Dorsolateral prefrontal cortex (tissue), 122 donors: ENCODE measurements at places on chromosomes 6 and 20.

GRCh38 chr20:10228330-10228729, 9.7 kb downstream of the SNAP25 start:
- no peak for DNase-seq

GRCh38 chr6:20117474-20117873, 94.8 kb downstream of the MBOAT1 start:
- DNase-seq: no peak

GRCh38 chr6:150072201-150072600, 3.3 kb upstream of the ULBP3 start:
- DNase-seq: no peak

DNA sequence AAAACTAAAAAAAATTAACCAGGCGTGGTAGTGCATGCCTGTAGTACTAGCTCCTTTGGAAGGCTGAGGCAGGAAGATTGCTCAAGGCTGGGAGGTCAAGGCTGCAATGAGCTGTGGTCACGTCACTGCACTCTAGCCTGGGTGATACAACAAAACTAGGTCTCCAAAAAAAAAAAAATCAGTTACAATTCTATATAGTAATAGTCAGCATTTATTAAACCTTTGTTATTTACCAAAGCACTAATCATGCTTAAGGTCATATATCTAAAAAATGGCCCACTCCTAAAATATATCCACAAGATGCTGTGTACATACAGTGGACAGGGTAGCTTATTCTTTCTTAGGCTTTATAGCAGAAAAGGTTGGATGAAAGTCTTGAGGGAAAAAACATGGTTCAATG, 152.4 kb downstream of the TFAP2A start:
- DNase-seq: no peak

DNA sequence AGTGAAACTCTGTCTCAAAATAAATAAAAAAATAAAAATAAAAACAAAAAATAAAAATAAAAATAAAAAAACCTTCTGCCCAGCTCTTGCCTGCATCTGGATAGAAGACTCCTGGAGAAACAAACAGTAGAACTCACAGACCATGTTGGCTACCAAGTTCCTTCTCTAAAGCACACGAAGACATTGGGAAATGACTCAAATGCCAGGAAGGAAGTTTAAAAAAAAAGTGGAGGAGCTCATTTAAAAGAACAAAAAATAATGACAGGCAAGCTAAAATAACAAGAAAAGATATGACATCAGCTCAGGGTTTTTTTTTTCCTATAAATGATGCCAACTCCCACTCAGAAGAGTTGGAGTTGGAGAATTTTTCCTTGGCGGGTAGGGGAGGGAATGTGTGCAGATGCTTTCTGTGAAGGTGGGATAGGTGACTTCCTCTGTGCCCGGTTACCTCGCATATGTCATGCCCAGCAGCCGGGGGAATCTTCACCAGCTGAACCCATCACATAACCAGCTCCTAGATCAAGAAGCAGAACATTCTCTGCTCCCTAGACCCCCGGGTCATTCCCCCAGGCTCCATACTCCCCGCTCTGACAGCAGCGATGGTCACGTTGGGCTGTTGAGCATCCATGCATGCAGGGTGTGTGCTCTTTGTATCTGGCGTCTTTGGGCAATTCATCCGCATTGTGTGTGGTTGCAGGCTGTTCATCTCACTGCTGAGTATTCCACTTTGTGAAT, 17.3 kb upstream of the CD93 start:
- DNase-seq: no peak

GRCh38 chr6:13125841-13126240, 202.5 kb downstream of the TBC1D7 start:
- DNase-seq: no peak

- DNase-seq: no peak
Measured at GRCh38 chr6:133542056-133542821, 301.1 kb downstream of the EYA4 start.

DNA sequence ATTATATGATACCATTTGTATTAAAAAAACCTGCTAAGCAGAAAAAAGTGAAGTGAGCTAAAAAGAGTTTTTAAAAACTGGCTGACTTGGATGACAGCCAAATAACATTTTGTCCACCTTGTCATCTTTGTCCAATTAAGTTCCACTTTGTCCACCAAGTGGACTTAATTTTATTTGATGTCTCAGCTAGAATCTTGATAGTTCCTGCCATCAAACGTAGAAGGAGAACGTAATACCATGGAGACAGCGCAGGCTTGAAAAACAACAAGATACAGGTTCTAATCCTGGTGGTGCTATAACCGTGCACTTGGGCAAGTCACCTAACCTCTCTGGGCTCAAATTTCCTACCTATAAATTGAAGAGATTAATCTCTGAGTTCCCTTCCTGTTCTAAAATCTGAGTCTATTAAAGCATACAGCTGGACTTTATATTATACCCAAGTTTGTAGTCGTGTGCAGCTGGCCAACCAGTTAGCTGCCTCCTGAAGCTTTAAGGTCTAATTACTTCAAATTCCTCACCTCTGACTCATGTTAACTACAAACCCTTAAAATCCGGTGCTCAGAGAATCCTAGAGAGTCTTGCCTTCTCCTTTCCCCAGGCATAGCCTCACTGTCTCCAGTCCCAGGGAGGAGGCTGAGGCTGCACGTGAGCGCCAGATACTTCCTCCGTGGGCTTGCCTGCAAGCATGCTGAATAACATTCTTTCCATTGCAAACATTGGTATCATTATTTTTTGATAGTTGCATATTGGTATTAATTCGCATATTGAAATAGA, 16.8 kb downstream of the TMEM244 start:
- DNase-seq: no peak

GRCh38 chr6:10101551-10102252, 313.2 kb downstream of the TFAP2A start:
- no peak for DNase-seq

- no peak for DNase-seq
Measured at GRCh38 chr6:150394053-150394898, 25.5 kb downstream of the IYD start.
